ENCODE measurements at places on chromosomes 2 and 18.

GRCh38 chr2:181782660-181783059, 102.3 kb upstream of the NEUROD1 start:
- DNase-seq: no peak

DNA sequence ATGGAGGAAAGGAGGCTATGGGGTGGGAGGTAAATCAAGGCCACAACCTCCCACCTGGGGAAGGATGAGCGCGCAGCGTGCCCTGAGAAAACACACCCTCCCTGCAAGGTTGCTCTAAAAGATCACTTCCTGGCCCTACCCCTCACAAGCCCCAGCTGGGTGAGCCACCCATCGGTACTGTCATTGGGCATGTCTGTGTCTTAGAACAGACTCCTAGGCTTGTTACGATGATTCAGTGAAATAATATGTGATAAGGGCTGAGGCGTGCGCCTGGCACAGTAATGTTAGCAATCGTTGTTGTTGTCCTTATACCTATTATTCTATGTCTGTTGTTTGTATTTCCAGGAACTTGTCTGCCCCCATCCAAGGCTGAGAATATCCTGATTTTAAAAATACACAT, 175.1 kb downstream of the ZFP36L2 start:
- peak; percentile 65 for DNase-seq

DNA sequence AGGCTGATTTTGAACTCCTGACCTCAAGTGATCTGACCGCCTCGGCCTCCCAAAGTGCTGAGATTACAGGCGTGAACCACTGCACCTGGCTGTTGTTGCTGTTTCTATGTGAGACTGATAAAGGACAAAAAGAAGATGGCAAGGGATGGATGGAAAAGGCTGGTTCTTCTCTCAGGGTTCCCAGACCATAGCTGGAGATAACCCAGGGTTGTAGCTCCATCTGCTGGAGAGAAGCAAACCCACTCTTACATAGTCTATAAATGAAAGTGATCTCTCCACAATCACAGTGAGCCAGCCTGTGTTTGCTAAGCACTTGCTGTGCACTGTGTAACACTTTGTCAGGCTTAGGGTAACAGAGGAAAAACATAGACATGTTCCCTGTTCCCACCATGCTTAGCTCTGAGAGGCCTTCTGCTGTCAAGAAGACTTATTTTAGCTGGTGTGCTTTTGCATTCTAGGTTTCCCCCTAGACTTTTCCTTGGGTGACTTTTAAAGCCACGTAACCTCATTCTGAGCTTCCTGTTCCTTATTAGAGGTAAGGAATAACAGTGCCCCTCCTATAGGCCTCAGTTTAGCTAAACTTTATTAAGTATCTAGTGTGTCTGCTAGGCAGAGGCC, 49.7 kb downstream of the LIMS1 start:
- DNase-seq: peak; percentile 81

- DNase-seq: no peak
These were observed 70.1 kb downstream of the OSR1 start for GRCh38 chr2:19288291-19288690.

GRCh38 chr2:175478096-175478768, 296.7 kb upstream of the ATP5MC3 start:
- no peak for DNase-seq

- DNase-seq: no peak
These were observed 618.0 kb downstream of the CCDC85A start for GRCh38 chr2:56801770-56802169.

GRCh38 chr2:217276433-217276832, 416.6 kb upstream of the TNP1 start:
- DNase-seq: no peak

- no peak for DNase-seq
These were observed 38.6 kb downstream of the SLC25A12 start for GRCh38 chr2:171855401-171855800.

DNA sequence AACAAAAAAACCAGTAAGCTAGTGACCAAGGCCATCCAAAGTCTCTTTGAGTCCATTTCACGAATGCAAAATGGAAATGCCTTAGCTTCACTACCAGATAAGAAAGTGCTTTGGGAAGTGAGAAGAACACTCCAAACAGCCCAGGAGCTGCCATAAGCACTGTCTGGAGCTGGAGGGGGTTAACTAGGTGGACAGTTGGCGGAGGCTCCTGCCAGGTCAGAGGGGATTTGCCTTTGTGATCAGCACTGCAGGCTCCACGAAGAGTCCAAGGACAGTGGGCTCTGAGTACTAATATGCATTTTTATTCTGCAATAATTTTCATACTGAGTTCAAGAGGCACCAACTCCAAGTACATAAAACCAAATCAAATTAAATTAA, 233.3 kb upstream of the SMAD2 start:
- DNase-seq: no peak

DNA sequence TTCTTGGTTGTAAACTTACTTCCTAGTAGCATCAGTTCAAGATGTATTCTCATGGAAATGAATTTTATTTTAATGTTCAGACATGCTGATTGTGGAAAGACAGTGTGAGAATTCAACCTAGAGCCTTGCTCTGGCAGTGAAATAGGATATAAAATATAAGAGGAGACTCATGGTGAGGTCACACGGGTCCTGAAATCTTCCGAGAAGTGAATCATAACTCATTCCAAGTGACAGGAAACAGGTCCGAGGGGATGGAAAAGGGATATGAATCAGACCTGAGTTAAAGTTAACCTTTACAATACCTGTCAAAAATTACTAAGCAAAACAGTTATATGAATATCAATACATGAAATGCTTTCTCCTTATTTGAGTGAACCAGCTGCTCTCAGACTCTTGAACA, 185.2 kb upstream of the LRRTM1 start:
- DNase-seq: peak; percentile 70

- no peak for DNase-seq
These were observed 58.6 kb upstream of the BCL11A start for GRCh38 chr2:60612033-60612432.

DNA sequence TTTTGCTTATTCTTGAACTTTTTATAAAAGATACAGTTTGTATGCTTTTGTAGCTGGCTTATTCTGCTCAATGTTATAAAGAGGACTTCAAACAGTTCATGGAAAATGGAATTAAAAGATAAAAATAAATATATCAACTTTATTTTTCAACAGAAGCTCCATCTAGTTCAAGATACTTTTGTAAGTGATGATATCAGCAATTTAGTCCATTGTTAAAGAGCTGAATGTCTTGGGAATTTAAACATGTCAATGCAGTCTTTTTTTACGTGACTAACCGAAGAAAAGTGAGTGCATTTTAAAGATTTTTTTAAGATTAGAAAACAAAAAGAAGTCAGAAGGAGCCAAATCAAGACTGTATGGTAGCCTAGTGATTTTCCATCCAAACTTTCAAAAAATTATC, 85.4 kb upstream of the CHST9 start:
- no peak for DNase-seq

- DNase-seq: no peak
These were observed 7.2 kb downstream of the MTHFD2 start for GRCh38 chr2:74205596-74205995.

DNA sequence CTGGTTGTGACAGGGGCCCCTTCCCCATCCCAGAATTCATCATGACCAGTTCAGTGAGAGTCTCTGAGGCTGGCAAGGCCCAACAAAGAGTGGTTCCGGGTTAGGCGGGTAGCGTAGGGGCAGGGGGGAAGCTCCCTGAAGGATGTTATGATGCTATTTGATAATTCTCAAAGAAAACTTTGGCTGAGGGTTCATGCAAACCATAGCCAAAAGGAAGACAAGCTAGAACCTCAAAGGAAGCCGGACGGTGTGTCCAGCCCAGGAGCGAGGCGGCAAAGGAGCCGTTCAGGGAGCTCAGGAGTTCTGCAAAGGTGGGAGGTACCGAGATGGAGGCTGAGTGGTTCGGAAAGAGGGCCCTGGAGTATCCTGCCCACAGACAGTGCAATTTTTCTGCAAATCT, 226.8 kb upstream of the RAB6C start:
- DNase-seq: no peak

- no peak for DNase-seq
These were observed 140.0 kb downstream of the AGPS start for GRCh38 chr2:177532567-177532966.

DNA sequence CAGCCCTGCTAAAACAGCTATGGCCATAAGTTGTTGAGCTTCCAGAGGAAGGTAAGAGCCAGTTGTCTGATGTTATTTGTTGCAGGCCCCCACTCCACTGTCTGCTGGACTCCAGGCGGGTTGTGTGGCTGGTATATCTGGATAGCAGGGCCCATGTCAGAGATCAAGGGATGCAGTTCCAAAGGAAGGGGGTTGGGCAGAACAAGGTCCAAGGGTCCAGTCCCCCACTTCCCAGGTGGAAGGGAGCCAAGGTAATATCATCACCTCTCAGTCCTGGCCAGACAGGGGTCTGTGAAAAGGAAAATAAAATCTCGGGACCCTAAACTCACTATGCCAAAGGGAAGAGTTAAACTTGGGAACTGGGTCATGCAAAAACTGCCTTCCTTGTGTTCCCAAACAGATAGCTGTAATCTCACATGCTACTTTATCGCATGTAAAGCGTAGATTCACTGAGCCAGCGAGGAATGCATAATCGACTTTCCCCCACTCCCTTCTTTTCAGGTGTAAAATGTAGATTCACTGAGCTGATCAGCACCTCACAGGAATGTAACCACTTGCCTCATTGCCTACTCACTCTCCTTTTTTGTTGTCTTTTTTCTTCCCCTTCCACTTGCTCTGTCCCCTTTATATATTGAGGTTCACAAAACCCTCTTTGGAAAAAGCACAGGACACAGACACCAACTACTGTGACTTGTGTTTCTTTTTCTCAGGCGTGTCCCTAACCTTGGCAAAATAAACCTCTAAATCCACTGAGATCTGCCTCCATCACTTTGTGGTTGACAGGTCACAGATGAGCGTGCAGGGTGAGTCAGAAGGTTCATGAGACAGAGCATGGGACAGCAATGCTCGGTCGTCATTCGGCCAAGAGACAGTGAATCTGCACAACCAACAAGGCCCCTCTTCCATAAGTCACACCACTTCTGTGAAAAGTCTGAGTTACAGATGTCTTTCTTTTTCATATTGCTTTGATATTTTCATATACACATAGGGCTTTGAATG, 255.3 kb upstream of the SIX2 start:
- DNase-seq: no peak

GRCh38 chr18:40676668-40677067, 1278.4 kb upstream of the PIK3C3 start:
- DNase-seq: no peak

GRCh38 chr2:177332026-177332991, 60.3 kb upstream of the AGPS start:
- DNase-seq: no peak

DNA sequence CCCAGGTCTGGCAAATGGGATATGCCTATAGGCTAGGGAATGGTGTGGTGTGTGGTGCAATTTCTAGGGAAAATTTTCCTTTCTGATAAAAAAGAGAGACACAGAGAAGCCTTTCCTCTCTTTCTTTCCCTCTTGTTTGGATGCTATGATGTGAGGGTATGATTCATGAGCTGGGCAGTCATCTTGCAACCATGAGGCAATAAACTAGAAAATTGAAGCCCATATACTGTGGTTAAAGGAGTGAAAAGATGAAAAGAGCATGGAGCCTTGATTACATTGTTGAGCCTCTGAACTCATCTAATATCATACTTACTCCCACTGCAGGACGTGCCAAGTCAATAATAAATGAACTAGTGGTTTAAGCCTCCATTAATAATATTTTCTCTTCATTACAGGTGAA, 215.6 kb downstream of the HAUS1 start:
- no peak for DNase-seq

- no peak for DNase-seq
These were observed 101.2 kb downstream of the CDK15 start for GRCh38 chr2:201907563-201907881.

- no peak for DNase-seq
These were observed 595.4 kb downstream of the NYAP2 start for GRCh38 chr2:225994748-225995405.

- DNase-seq: peak; percentile 51
These were observed 34.3 kb upstream of the ATP6V1B1 start for GRCh38 chr2:70901227-70902066.

DNA sequence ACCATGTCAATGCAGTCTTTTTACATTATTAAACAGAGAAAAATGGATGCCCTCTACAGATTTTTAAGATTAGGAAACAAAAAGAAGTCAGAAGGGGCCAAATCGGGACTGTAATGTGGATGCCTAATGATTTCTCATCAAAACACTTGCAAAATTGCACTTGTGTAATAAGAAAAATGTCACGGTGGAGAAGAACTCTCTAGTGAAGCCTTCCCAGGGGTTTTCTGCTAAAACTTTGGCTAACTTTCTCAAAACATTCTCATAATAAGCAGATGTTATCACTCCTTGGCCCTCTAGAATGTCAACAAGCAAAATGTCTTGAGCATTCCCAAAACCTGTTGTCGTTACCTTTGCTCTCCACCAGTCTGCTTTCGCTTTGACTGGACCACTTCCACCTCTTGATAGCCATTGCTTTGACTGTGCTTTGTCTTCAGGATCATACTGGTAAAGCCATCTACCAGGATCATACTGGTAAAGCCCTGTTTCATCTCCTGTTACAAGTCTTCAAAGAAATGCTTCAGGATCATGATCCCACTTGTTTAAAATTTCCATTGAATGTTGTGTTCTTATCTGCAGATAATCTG, 226.8 kb downstream of the TNS1 start:
- no peak for DNase-seq

DNA sequence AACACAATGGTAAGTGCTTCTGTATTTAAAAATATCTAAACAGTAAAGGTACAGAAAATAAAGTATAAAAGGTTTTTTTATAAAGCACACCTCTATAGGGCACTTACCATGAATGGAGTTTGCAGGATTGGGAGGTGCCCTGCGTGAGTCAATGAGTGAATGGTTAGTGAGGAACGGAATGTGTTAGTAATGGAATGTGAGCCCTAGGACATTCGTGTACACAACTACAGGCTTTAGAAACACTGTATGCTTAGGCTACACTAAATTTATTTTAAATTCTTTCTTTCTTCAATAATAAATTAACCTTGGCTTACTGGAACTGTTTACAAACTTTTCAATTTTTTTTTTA, 337.9 kb upstream of the SLC39A10 start:
- DNase-seq: no peak

DNA sequence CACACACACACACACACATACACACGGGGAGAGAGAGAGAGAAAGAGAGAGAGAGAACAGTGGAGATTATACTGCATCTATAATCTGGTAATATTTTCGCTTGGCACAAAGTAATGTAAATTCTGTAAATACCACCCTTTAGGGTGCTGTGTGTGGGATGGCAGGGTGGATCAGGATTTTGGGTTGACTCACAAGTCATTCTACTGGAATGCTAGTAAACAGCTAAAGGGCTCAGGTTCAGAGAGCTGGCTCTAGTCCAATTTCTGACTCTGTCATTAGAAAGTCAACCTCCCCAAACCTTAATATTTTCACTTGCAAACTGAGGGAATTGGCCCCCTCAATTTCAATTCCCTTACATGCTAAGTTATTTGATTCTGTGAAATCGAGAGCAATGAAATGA, 308.3 kb downstream of the TSN start:
- no peak for DNase-seq

DNA sequence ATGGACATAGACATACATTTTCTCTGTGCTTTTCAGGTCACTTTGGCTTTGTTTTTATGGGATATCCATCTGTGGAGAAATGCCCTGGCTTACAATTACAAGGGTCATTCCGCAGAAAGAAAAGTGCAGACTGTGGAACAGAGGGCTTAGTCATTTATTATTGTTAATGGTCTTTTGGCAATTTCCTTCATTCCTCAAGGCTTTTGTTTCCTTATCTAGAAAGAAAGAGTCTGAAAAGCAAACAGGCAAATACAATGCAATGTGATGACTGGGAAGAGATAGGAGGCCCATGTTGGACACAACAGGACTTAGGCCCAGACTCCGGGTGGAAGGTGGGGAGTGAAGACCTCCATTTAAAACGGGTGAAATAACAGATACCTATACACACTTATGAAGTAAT, 129.5 kb upstream of the CAVIN2 start:
- DNase-seq: no peak

GRCh38 chr2:9948721-9949120, 2.8 kb upstream of the GRHL1 start:
- DNase-seq: no peak

Measured in SW 1271 (cell line).